ENCODE measurements at places on chromosomes 3 and 15.

GRCh38 chr3:166351461-166351860 lies 514.2 kb upstream of the BCHE start:
- no peak for DNase-seq

DNA sequence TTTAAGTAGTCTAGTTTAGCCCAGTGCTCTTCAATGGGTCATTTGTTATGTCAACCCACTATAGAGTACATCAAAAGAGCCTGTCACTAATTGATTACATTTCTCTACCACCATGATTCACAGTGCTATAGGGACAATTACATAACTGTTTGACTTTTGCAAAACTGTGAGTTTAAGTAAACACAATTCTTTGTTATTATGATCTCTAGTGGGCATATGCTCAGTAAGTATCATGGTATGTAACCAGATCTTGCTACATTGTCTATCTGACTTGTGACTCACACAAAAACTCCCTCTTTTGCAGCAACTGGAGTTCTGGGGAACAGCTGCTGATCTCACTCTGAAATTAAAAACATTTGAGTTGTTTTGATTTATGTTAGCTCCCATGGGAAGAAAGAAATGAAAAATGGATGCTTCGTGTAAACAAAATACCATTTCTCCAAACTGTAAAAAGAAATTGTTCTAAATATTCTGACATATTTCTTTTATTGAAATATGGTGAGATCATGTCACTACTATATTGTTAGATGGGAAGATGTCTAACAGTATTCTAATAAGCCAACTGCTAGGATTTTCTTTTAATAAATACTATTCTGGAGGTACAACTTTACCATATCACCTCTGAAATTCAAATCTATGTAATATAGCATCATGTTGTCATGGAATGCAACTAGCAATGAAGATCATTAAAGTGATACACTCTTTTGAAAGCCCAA lies 470.4 kb downstream of the ROBO1 start:
- DNase-seq, result no peak

DNA sequence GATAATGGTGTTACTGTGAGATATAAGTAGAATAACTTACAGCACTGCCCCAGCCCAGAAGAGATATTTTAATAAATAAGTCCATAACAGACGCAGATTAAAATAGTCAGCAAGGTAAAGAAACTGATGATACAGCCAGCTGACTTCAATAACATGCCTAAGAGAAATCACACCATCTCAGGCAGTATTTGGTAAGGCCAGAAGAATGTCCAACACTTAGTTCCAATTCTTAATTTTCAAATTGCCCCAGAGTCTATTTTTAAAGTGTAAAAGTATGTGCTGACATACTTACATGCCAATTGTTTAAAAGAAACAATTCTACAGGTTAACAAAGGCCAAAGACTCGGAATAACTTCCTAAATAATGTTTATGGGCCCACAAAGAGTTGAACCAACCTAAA lies 1.6 kb downstream of the GNB4 start:
- DNase-seq, result no peak

DNA sequence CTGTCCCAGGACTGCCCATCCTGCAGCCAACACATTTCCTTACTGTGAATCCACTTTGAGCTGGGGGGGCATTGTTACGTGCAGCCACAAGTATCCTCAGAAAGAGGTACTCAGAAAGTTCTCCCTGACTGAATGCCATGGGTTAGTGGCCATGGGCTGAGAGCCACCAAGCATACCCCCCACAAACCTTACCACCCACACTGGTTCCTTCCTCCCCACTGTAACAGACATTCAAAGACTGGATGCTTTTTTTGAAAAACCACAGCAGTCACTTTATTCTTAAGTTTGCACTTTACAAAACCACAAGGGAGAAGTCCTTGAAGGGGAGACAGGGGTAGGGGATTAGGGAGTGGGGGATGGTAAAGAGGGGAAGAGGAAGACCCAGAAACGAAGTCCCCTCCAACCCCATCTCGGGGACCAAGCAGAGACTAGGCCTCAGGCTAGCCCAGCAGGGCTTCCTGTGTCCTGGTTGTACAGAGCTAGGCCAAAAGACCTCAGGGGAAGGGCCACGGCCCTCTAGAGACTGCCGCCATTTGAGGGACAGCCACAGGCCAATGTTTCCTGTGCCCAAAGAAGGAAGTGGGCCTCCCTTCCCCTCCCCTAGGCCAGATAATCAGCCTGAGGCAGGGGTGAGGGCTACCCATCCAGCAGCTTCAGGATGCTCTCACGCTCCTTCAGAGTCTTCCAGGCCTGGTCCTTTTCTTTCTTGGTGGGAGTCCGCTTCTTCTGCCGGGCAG lies 10.1 kb upstream of the CAMK1 start:
- DNase-seq, result no peak

DNA sequence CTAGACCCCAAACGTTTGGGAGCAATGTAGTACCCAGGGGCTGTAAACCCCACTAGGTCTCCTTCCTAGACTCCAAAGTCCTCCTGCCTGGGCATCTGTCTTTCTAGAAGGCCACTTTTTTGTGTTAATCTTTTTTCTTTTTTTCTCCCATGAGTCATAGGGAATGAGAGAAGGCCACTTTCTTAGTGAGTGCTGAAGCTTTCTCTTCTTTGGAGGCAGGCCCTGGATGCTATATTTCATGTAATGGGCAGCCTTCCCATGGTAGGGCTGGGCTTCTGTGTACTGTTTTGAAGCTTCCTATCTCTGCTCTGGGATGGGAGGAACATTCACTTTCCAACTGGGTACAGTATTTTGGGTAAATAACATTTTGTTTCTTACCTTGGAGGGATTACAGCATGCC lies 15.2 kb upstream of the RTP2 start:
- DNase-seq, result no peak

DNA sequence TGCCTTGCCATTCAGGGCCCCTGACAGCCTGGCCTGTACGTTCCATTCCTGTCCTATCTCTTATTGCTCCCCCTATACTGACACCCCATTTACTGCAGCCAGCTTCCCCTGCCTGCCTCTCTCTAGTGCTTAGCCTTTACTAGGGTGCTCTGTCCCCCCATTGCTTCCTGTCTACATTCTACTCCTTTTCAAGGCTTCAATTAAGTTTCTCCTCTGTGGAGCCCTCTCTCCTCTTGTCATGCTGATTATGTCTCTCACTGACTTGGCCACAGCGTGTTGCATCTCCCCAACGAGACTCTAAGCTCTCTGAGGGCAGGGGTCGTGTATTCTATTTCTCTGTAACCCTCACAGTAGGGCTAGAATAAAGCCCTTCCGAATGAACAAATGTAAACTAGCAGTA lies 185.2 kb downstream of the RPLP1 start:
- DNase-seq, result no peak

DNA sequence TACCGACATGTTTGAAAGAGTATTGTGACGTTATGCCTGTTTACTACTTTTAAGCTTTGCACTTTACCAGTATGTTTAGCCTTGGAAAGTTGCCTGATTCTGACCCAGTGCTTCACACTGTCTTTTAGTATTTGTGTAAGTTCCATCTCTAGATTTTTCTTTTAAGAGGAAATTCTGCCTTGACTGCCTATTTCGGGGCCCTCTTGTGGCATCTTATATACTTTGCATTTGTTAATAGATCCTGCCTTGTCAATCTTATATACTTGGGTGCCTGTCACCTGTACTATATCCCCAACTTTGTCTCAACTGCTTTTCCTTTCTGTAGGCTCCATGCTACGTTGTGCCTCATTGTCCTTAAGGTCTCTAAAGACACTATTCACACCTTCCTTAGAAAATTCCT lies 244.6 kb downstream of the STXBP5L start:
- no peak for DNase-seq

- no peak for DNase-seq
These were observed 53.7 kb upstream of the KY start for GRCh38 chr3:134704556-134704955.

DNA sequence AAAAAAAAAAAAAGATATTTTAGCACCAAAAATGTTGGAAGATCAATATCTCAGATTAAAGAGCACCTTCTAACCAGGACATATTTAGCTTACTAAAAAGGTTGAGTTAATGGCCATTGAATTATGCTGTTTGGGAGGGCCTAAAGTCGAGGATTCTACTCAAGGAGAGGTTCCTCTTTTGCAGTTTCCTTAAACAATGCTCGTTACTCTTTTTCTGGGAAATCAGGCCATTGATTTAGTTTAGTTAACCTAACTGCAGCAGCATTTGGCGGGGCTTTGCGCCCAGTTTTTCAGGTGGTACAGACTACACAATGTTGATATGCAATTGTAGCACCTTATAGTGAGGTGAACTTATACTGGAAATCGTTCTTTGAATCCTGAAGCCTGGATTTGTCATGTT lies 6.8 kb downstream of the ABHD2 start:
- no peak for DNase-seq

- no peak for DNase-seq
These were observed 75.5 kb downstream of the DCLK3 start for GRCh38 chr3:36688815-36689214.

GRCh38 chr3:170038434-170039110 lies 777 bp downstream of the GPR160 start:
- peak; percentile 3 for DNase-seq

DNA sequence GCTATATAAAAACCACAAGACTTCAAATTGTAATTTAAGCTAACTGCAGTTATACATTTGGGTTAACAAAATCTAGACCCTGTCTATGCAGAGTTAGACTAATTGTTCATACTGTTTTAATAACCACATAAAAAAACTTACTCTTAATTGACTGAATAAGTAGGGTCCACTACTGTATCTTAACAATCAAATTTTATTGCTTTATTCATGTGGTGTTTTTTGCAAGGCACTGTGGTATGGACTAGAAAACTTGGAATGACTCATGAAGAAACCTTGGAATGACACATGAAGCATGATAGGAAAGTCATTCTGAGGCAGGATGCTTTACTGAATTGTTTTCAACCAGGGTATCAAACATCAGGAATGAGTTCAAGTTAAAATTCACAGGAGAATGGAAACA lies 2.3 kb downstream of the SERP1 start:
- DNase-seq, result no peak

DNA sequence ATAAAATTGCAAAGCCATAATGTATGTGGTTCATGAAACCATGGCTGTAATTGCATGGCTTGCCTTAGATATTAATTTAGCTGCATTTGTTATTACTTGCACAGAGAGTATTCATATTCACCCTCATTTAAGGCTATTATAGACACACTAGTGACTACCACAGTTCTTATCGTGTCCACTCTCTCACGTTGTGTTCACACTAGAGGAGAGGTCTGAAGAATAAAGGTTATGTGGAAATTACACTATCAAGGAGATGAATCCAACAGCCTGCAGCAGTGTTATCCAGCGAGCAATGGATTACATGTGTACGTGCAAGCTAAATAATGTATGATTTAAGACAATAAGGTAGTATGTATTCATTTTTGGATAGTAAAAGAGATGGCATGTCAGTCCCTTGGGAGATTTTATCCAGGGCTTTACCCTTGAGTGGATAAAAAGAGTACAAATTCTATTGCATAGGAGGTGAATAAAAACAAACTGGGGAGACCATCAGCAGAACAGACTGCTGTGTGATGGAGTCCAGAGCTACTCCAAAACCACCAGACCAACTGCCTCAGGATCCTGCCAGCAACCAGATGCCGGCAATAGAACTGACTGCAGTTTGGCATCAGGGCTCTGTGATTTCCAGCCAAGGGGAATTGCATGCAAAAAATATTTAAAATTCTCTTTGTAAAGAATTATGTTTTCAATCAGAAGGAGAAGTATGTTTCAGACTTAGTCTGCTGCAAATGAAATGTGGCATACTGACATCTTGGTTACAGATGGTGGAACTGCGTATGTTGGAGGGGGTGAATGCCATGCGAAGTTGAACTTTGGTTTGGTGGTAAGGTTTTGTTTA lies 146.6 kb downstream of the RBMS3 start:
- DNase-seq, result no peak

DNA sequence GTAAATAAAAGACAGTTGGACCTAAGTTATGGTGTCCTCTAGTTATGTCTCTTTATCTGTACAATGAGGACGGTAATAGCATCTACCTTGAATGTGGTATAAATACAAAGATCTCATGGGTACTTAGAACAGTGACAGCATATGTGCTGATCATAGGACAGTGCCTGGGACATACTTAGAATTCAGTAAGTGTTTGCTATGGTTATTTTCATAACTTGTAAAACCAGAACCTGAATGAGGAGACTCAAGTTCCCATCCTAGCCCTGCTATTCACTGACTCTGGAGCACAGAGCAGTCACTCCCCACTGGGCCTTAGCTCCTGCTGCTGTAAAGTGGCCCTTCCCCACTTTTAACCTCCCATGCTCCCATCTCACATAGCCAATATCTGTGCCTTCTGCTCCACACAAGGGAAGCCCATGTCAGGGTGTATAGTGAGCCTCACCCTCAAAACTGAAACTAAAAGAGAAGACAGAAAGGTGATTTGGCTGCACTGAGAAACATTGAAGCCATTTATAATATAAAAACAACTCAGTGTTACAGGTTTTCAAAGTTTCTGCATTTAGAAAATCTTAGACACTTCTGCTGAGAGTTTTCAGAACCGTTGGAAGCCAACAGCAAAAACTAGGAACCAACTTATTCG lies 225.4 kb upstream of the UBE2E2 start:
- no peak for DNase-seq

GRCh38 chr3:106065831-106066230 lies 197.0 kb upstream of the CBLB start:
- no peak for DNase-seq

DNA sequence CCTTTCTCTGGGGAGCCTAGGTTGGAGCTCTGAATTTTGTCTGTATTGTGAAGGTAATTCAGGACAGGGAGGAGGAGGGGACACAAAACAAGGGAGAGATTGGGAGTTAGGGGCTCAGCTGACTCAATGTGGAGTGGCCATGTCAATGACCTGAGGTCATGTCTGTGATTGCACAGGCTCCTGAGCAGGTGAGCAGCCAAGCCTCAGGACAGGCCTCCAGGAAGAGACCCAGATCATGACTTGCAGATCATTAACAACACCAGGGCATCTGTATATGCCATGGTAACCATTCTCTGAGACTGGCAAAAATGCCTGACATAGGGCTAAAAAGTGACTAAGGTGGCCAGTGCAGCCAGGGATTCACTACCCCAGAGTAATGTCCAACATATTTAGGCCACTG lies 20.9 kb downstream of the ERICH6 start:
- no peak for DNase-seq

- no peak for DNase-seq
These were observed 56.4 kb downstream of the FILIP1L start for GRCh38 chr3:100057716-100058575.

GRCh38 chr3:133376810-133377209 lies 23.0 kb upstream of the BFSP2 start:
- DNase-seq, result no peak

DNA sequence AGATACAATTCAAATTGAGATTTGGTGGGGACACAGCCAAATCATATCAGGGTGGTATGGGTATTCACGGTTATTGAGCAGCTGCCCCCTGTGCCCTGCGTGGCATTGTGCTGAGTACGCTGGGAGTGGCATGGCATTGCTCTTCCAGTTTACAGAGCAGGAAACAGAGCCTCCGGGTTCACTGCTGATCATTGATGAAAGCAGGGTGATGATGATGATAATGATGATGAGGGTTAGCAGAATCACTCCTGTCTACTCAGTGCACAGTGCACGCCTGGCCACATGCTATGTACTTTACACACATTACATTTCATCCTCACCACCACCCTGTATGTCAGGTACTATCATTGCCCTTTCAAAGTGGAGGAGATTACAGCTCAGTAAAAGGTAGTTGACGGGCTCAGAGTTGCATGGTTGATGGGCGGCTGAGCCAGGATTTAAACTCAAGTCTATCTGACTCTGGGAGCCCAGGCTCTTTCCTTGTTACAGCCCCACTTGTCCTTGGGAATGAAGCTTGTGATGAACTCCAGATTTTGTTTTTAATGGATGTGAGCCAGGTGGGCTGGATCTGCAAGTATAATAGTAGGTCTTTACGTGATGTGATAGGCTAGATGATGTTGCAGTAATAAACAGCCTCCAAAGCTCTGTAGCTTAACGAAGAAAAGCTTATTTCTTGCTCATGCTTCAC lies 87.6 kb upstream of the MYZAP start:
- no peak for DNase-seq
